ENCODE measurements at places on chromosomes 2 and 18.

DNA sequence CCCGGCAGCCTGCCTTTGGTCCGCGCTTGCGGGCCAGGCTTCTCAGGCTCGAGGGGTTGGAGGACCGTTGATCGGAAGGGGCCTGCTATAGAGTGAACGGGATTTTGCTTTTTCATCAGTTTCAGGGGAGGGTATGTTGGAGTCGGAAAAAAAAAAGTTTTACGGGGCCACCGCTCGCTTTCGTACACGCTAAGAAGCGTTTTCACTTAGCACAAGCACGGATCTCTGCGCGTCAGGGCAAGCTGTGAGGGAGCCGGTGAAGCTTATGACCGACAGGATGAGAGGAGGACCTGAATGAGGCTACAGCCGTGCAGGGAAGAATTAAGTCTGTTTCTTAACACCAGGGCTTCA lies 443 bp downstream of the CPSF3 start:
- no peak for DNase-seq

GRCh38 chr18:67035026-67035425 lies 431.1 kb upstream of the CDH19 start:
- no peak for DNase-seq

DNA sequence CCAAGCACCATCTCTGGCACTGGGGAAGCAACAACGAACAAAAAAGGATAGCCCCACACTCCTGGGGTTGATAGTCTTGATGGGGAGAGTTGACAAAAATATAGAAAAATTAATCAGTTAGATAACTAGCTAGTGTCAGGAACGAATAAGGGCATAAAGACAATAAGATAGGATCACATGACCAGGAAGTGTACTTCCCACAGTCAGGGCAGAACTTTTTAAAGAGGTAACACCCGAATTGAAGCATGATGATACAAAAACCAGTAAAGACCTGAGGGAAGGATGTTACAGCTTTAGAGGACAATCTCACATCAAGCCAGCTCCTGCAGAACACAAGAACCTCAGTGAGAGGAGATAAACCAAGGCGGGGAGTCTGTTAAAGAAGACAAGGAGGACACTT lies 295.4 kb upstream of the CRIM1 start:
- no peak for DNase-seq

DNA sequence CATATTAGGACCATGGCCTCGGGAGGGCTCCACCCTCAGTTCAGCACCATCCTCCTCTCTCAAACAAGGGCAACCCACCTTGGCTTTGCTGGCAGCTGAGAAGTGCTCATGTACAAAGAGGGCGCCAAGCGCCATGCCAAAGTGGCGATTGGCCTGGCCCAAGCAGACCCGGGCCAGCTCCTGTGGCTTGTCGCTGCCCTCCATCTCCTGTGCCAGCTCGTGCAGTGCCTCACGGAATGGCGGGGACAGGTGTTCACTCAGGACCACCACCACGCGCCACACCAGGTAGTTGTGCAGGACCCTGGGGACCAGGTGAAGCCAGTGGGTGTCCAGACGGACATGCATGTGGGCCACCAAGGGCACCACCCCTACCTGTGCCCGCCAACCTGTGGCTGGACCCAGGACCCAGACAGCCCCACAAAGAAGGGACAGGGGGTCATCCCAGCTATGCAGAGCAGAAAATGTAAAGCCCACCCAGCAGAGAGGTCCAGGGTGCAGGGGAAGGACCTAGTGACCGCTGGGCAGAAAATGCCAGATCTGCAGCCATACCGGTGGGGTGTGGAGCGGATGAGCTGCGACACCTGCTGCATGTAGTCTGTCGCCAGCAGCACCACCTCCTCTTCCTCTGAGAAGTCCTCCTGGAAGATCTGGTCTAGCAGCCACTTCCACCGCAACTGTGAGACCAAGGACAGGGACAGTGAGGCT lies 3.6 kb downstream of the ECEL1 start:
- DNase-seq, result no peak

DNA sequence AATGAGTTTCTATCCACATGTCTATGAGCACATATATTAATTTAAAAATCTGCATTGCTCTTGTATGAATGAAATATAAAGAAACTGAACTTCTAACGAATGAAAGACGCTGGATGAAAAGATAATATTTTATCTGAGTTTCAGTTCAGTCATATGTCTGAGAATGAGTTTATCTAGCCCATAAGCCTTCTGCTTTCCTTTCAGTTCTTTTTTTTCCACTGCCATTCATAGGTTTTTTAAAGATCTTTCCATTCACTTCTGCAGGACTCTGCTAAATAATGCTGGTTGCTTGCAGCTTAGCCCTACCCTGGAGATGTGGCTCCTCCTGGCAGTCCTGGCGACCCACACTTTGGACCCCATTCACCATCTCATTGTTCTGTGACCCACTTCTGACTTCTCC lies 109.0 kb downstream of the BCL2 start:
- no peak for DNase-seq

- peak; percentile 58 for DNase-seq
Measured at GRCh38 chr18:25262920-25263319, 89.0 kb downstream of the ZNF521 start.

DNA sequence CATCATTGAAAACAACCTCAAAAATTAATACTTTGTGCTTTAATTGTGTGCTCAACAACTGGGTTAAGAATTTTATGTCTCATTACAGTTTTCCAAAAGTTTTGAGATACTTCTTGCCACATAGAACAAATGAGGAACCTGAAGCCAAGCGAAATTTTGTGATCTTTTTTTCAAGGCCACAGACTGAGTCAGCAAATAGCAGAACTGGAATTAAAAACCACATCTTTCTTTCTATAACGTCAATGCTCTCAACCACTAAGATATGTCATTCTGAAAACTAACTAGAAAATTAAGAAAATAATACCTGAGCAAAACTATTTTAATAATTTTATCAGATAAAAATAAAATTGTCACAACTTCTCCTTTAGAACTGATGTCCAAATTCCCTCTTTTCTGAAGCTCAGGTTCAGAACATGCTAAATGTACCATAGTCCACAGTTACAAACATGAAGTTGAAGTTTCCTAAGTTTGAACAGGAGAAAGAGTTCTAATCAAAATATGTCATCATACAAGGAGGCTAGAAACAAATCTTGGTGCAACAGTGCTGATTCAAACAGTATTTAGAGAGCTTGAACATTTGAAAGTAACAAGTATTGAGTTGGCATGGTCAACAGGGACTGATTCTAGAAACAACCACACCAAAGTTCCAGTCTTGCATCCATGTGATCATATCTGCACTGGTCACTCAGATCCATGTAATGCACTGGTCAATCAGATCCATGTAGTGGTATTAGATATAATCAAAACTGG lies 27.6 kb upstream of the CALCRL start:
- DNase-seq, result no peak

- DNase-seq, result no peak
Measured at GRCh38 chr2:1373830-1374229, 39.4 kb upstream of the TPO start.

DNA sequence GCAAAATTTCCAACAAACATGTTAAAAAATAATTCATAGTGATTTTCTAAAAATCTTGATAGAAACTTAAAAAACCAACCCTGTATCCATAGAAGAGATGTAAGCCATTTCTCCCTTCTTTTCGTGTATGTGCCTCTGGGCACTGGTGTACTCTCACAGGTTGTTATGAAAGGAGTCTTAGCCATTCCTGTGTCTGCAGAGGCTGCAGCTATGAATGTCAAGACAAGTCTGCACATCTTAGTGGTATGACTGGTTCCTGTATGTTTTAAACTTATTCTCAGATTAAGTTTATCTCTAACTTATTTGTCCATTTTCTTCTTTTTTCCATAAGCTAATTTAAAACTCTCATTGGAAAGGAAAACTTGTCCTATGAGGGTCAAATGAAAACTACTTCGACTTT lies 84.0 kb downstream of the DPP4 start:
- DNase-seq, result no peak

DNA sequence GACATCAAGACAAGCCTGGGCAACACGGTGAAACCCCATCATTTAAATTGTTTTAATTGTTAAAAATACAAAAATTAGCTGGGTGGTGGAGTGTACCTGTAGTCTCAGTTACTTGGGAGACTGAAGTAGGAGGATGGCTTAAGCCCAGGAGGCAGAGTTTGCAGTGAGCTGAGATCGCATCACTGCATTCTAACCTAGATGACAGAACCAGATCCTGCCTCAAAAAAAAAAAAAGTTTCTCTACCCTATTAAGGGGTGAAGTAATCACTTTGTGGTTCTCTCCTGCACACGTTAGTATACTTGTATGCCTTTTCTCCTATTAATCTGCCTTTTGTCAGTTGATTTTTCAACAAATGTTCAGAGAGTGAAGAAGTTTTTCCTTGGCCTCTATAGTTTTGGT lies 18.1 kb upstream of the PUM2 start:
- no peak for DNase-seq

GRCh38 chr2:55431982-55432627 lies 12.4 kb upstream of the CCDC88A start:
- no peak for DNase-seq

GRCh38 chr2:127663566-127664064 lies 11.7 kb downstream of the LIMS2 start:
- no peak for DNase-seq

DNA sequence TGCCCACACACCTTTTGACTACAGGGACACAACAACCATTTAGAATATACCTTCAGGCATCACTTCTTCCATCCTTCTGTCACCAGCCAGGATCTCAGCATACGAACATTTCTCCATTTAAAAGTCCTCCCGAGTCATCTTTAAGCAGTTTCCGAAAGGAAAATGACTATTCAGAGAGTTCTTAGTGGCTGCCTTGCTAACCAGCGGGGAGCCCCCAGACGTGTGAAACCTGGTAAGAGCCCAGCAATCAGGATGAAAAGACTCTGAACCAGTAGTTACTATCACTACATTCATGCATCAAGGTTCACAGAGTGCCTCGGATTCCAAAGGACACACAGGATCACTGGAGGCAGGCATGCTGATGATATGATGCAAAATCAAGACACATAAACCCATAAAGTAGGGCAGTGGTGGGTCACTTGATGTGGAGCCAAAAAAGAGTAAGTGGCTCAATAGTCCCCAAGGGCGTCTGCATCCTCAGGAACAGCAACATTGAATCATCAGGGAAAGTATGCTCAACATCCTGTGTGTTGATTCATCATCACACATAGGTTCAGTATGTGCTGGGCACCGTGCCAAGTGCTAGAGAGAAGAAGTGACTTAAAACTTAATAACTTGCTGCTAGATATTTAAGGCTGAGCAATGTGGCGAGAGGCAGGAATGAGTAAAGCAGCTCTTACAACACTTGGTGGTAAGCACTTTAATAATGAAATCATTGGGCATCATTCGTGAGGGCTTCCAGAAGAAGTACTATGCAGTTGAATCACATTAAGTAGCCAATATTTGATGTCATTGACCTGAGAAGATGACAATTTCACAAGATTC lies 4.4 kb downstream of the CCL20 start:
- peak; percentile 98 for DNase-seq

GRCh38 chr2:65599693-65600092 lies 167.3 kb upstream of the SPRED2 start:
- no peak for DNase-seq

DNA sequence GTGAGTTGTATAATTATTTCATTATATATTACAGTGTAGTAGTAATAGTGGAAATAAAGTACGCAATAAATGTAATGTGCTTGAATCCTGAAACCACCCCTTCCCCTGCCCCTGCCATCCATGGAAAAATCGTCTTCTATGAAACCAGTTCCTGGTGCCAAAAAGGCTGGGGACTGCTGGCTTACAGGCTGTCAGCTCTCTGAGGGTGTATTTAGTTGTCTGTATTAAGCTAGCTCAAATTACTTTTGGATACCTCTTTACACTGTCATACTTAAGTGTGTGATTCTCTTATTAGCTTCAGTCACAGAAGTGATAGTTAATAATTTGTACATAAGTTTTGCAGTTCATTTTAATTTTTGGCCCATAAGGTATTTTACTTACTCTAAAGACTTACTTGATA lies 29.6 kb downstream of the LCLAT1 start:
- DNase-seq, result no peak

DNA sequence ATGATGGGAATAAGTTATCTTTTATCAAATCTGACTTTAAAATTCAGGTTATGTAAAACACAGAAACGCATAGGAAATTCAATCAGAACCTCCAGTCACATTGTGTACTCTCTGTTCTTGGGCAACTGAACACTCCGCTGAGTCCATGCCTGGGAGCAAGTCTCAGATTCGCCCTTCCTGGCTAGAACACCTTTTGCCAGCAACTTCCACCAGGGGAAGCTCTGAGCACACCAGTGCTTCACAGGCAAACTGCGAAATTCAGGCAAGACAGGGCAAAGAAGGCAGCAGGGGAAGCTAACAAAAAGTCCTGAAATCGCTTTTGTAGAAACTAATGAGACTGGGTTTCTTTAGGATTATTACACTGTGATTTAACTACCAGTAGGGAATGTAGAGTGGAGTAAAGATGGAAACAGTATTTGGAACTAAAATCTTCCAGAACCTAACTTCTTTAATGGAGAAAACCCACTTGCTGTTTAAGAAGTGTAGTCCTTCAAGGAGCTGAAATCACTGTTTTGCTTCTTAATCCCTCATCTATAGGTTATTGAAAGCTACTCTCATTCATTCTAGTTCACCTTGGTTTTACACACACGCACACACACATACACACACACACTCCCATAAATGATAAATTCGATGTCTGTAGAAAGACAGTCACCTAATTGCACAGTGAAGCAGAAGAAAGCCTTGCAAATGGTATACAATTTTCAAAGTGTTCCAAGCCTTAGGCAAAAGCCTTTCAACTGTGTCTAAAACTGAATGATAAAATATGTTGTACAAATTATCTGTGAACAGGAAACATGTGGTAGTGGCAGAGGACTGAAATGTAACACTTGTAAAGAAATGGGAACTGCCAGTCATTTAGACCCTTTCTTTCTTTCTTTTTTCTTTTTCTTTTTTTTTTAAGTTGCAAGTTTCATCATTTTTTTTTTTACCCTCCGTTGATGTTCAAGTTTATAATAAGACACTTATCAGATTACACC lies 214.5 kb downstream of the TMEM182 start:
- DNase-seq, result no peak

DNA sequence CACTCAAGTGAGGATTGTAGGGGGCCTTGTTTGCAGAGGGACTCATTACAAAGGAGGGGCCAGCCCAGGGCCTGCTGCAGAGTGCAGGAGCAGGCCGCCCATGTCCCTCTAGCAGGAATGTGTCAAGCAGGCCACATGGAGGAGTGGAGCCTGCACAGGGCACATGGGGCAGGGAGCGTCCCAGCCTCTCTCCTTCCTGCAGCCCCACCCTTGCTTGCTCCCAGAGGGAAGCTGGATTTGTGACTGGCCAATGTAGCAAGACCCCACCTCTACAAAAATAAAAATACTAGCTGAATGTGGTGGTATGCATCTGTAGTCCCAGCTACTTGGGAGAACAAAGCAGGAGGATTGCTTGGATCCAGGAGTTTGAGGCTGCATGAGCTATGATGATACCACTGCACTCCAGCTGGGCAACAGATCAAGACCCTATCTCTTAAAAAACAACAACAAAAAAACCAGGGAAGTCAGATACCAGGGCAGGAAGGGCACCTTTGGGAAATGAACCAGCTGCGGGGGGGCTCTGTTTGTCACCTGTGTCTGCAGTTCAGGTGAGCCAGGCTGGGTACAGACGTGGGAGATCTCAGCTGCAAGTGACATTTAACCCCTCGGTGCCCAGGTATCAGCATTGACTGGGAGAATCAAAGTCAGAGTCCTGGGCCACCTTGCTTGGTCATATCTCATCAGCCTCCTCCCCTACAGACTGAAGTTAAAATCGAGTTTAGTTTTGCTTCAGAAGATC lies 27.7 kb downstream of the IMPA2 start:
- no peak for DNase-seq

All from AG09319 (cell line).